ENCODE measurements at places on chromosomes 2 and 18.

GRCh38 chr18:3183103-3183717, 36.6 kb downstream of the MYOM1 start:
- no peak overlapping the region for H3K27ac ChIP-seq
- H3K4me1 ChIP-seq: peaks cover 34% of the 10 kb centered on the region
- no peaks in the 10 kb centered on the region for H3K27me3 ChIP-seq
- no peak overlapping the region for H3K4me3 ChIP-seq
- DNase-seq: no peak

DNA sequence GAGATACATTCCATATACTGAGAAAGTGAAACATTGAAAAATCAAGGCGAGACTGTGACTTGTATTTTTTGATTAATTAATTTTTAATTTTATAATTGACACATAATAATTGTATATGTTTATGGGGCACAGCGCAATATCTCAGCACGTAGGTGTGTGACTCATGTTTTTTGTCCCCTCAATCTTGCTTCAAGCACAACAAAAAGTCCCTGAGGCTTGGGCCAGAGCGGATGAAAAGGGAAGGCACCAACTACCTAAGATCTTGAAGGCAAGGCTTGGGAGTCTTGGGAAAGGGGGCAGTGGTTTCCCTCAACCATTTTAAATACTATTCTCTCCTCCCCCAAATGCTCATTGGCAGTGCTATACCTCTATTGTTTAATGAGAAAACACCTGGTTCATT, 9.9 kb downstream of the SGPP2 start:
- no peaks in the 10 kb centered on the region for H3K4me1 ChIP-seq
- no peaks in the 10 kb centered on the region for H3K36me3 ChIP-seq
- no peak overlapping the region for H3K4me3 ChIP-seq
- no peak overlapping the region for H3K27ac ChIP-seq

GRCh38 chr18:67243799-67244587, 272.5 kb downstream of the DSEL start:
- H3K4me1 ChIP-seq: no peaks in the 10 kb centered on the region
- H3K27ac ChIP-seq: no peak overlapping the region
- no peaks in the 10 kb centered on the region for H3K27me3 ChIP-seq
- peak overlapping the region; percentile 15 for H3K4me3 ChIP-seq
- DNase-seq: no peak

DNA sequence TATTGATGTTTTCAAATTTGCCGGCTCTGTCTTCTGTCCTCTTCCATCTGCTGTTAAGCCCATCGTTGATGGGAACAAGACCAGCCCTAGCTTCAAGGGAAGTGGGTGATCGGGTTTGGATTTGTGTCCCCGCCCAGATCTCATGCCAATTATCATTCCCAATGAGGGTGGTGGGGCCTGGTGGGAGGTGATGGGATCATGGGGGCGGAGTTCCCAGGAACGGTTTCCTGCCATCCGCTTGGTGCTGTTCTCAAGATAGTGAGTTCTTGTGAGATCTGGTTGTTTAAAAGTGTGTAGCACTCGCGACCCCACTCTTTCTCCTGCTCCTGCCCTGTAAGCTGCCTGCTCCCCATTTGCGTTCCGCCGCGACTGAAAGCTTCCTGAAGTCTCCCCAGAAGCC, 9.5 kb downstream of the ASB18 start:
- no peak for DNase-seq
- H3K27ac ChIP-seq: no peak overlapping the region
- no peaks in the 10 kb centered on the region for H3K36me3 ChIP-seq
- no peaks in the 10 kb centered on the region for H3K27me3 ChIP-seq
- H3K4me1 ChIP-seq: no peaks in the 10 kb centered on the region

DNA sequence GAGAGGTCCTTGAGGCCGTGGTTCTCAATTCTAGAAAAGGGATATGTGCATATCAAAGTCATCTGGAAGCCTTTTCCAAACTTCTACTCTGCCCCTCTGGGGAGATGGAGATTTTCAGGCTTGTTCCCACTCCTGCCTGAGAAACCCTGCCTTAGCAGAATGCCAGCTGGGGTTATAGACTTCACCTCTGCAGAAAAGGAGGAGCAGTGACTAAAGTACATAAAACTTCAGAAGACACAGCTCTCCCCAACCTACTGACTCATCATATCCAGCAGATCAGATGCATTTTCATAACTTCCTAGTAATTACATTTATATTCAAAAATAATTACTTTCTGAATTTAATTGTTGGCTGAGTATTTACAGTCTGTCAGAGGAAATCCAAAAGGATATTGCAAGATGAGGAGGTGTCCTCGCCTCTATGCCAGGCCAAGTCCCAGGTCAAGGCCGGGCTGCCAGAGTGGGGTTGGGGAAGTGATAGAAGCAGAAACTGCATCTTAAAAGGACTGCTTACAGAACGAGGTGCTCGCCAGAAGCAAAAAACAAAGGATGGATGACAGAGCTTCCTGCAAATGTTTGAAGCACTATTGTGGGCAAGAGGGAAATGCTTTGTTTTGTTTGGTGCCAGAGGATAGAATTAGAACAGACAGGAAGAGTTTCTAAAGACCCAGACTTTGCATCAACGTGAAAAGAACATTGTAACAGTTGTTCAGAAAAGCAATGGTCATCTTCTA, 75.6 kb upstream of the APCDD1 start:
- no peaks in the 10 kb centered on the region for H3K27me3 ChIP-seq
- no peak overlapping the region for H3K27ac ChIP-seq
- H3K4me3 ChIP-seq: no peak overlapping the region
- H3K36me3 ChIP-seq: no peaks in the 10 kb centered on the region

DNA sequence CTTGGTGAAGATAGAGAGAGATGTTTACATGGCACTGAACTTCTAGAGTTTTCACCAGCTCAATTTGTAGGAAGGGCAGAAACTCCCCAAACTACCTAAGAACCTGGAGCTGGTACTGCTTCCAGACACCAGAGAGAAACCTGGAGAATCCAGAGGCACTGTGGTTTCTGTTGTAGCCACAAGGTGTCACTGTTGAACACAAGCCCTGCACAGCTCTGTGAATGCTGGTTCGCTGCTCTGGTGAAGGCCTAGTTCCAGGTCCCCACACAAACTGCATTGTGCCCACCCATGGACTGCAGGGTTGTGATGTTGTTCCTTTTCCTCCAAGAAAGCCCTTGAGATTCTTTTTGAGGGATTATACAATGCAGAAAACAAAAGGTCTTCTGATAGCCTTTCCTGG, 150.5 kb upstream of the HS6ST1 start:
- H3K27me3 ChIP-seq: no peaks in the 10 kb centered on the region
- DNase-seq: no peak
- H3K36me3 ChIP-seq: no peaks in the 10 kb centered on the region
- no peak overlapping the region for H3K4me3 ChIP-seq

GRCh38 chr2:227025510-227025909, 138.5 kb downstream of the COL4A4 start:
- no peaks in the 10 kb centered on the region for H3K4me1 ChIP-seq
- no peak overlapping the region for H3K27ac ChIP-seq
- H3K36me3 ChIP-seq: no peaks in the 10 kb centered on the region
- H3K4me3 ChIP-seq: no peak overlapping the region

DNA sequence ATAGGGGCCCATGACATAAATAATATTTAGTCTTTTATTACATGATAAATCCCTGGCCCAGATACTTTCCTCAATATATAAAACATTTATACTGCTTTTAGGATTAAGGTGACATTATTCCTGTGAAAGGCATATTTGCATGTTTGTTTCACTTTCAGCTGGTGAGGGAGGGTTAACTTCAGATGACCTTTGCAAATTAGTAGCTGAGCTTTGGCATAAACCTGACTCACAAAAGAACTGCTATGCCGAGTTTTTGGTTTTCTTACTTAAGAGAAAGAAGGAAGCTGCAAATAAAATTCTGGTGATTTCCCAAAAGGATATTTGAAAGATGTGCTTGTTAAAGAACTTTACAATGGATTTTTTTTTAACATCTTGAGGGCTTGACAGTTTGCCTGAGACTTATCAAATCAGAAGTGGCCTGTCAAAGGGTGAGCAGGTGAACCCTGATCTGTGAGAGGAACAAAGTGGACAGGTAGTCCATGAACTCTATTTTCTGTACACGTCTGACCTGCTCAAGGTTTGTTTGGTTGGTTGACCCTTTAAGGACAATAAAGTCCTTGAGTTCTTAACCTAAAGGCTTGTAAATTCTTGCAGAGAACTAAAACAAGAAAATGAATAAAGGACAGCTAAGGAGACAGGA, 93.5 kb downstream of the FAM124B start:
- H3K27me3 ChIP-seq: no peaks in the 10 kb centered on the region
- DNase-seq: no peak
- H3K4me1 ChIP-seq: no peaks in the 10 kb centered on the region
- H3K4me3 ChIP-seq: no peak overlapping the region

- no peak overlapping the region for H3K4me3 ChIP-seq
- H3K27ac ChIP-seq: no peak overlapping the region
- no peaks in the 10 kb centered on the region for H3K27me3 ChIP-seq
- no peaks in the 10 kb centered on the region for H3K4me1 ChIP-seq
Measured at GRCh38 chr2:164538240-164538866, 82.9 kb downstream of the GRB14 start.

- H3K27me3 ChIP-seq: peaks cover 14% of the 10 kb centered on the region
- no peaks in the 10 kb centered on the region for H3K4me1 ChIP-seq
- H3K36me3 ChIP-seq: no peaks in the 10 kb centered on the region
- no peak overlapping the region for H3K27ac ChIP-seq
Measured at GRCh38 chr2:126790987-126791780, 107.5 kb upstream of the TEX51 start.

DNA sequence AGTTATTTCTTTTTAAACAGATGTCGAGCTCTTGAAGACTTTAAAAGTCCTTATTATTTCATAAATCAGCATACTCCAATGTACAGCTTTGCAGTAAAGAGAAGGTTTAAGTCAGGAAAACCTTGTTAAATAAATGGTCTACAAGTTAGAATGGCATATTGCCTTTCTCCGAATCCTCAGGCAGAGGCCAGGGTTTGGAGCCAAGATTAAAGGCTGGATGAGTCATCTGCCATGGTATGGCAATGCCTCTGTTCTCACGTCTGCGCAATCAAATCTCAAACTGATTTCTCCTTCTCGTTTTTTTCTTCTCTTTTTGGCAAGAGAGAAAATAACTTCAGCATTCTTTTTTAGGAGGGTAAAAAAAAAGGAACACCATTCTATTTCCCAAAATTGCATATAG, 5.6 kb upstream of the KCNJ3 start:
- H3K4me1 ChIP-seq: peaks cover 35% of the 10 kb centered on the region
- no peaks in the 10 kb centered on the region for H3K27me3 ChIP-seq
- peak; percentile 71 for DNase-seq
- no peaks in the 10 kb centered on the region for H3K36me3 ChIP-seq
- H3K27ac ChIP-seq: peak overlapping the region; percentile 35
- no peak overlapping the region for H3K4me3 ChIP-seq

DNA sequence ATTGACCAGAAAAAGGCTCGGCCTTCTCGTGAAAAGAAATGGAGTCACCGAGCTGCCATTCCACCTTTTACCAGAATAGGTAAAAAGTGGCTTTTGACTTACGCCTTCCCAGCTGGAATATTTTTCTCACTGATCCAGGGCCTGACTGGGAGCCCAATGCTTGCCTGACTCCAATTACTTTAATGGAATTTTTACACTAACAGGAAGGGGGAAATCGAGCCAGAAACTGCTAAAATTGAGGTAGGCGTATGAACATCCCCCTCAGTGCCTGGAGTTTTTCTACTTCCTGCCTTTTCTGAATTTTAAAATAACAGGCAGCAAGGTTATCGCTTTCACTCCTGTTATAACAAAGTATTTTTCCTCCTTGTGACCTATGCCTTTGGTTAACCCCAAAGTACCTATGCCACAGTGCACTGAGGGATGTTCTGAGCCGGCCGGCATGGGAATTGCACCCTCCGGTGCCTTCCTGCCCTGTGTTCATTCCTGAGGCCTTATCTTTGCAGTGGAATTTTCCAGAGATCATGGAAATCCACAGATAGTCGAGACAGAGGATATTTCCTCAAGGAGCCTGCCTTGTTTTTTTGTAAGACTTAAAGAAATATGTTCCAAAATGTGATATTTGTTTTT, 18.3 kb upstream of the RPL31 start:
- DNase-seq: no peak
- H3K4me3 ChIP-seq: no peak overlapping the region
- peaks cover 3% of the 10 kb centered on the region for H3K4me1 ChIP-seq
- no peak overlapping the region for H3K27ac ChIP-seq
- no peaks in the 10 kb centered on the region for H3K27me3 ChIP-seq

DNA sequence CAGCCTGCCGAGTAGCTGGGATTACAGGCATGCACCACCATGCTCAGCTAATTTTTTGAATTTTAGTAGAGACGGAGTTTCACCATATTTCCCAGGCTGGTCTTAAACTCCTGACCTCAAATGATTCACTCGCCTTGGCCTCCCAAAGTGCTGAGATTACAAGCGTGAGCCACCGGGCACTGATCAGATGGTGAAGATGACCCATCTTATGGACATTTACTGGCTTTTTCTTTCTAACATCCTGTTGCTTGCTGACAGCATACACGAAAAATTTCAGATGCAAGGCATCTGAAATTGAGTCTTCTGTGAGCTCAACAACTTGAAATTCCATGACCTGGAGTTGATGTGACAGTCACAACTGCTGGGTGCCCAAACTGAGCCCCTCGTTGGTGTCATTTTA, 859.5 kb upstream of the CNTNAP5 start:
- DNase-seq: no peak
- no peak overlapping the region for H3K4me3 ChIP-seq
- H3K27ac ChIP-seq: no peak overlapping the region
- no peaks in the 10 kb centered on the region for H3K36me3 ChIP-seq

DNA sequence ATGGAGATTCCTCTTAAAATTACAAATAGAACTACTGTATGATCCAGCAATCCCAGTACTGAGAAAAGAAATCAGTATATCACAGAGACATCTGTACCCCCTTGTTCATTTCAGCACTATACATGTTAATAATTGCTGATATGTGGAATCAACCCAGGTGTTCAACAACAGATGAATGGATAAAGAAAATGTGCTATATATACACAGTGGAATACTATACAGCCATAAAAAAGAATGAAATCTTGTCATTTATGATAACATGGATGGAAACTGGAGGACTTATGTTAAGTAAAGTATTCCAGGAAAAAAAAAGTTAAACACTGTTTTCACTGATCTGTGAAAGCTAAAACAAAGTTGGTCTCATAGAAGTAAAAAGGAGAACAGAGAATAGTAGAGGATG, 124.7 kb downstream of the TAF4B start:
- DNase-seq: no peak
- no peak overlapping the region for H3K27ac ChIP-seq
- no peaks in the 10 kb centered on the region for H3K4me1 ChIP-seq
- no peaks in the 10 kb centered on the region for H3K36me3 ChIP-seq
- H3K27me3 ChIP-seq: no peaks in the 10 kb centered on the region

- H3K4me3 ChIP-seq: no peak overlapping the region
- no peaks in the 10 kb centered on the region for H3K36me3 ChIP-seq
- H3K27ac ChIP-seq: no peak overlapping the region
- no peak for DNase-seq
- no peaks in the 10 kb centered on the region for H3K4me1 ChIP-seq
- no peaks in the 10 kb centered on the region for H3K27me3 ChIP-seq
Measured at GRCh38 chr2:183951630-183952029, 646.7 kb upstream of the ZNF804A start.
